ENCODE measurements at places on chromosomes 16 and 17.

DNA sequence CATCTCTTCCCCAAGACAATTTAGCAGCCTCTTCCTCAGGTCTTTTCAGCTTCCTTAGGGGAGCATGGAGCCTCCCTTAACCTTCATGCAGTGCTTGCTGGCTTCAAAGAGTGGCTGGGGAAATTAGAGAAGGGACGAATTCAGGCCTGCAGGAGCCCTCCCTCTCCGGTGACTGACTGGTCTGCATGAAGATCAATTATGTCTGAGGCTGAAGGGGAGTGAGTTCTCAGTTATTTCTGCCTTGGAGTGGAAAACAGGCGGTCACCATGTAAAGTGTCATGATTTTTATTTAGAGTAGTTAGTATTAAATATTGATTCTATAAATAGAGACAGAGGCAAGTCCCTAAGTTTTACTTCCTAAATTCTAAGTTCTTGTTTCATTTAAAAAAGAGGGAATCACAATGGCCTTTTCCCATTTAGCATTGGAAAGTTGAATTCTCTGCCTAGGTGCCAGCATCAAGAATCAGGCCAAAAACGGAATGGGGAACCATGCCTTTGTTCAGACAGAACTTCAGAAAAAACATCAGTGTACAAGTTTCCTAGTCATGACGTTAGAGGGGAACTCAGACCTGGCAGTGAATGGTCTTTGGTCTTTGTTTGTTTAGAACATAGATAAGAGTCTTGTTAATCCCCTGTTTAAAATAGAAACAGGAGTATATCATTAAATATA is 4.4 kb downstream of the GABARAPL2 start:
- DNase-seq, result no peak

DNA sequence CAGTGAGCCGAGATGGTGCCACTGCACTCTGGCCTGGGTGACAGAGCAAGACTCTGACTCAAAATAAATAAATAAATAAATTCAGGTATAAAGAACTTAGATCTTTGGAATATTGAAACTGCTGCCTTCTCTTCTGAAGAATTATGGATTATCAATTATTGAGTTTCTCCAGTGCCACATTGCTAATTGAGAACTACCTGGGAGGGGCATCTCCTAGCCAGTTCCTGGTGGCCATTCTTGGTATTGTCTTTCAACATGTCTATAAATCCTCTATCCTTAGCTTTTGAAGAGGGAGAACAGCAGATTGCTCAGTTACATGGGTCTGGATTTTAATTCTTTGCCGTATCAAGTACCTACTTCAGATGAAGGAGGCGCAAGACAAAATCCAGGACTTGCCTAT is 29.2 kb downstream of the CALCOCO2 start:
- no peak for DNase-seq

GRCh38 chr17:42476411-42476810 is 17.7 kb downstream of the ATP6V0A1 start:
- no peak for DNase-seq

GRCh38 chr17:8846768-8847211 is 20.7 kb downstream of the PIK3R6 start:
- DNase-seq, result peak; percentile 13

- DNase-seq, result no peak
These were observed 2.7 kb downstream of the HBQ1 start for GRCh38 chr16:183005-183404.

GRCh38 chr17:41914358-41914766 is 4.4 kb downstream of the ACLY start:
- no peak for DNase-seq

- DNase-seq, result no peak
These were observed 705 bp upstream of the CDRT4 start for GRCh38 chr17:15468126-15468525.

DNA sequence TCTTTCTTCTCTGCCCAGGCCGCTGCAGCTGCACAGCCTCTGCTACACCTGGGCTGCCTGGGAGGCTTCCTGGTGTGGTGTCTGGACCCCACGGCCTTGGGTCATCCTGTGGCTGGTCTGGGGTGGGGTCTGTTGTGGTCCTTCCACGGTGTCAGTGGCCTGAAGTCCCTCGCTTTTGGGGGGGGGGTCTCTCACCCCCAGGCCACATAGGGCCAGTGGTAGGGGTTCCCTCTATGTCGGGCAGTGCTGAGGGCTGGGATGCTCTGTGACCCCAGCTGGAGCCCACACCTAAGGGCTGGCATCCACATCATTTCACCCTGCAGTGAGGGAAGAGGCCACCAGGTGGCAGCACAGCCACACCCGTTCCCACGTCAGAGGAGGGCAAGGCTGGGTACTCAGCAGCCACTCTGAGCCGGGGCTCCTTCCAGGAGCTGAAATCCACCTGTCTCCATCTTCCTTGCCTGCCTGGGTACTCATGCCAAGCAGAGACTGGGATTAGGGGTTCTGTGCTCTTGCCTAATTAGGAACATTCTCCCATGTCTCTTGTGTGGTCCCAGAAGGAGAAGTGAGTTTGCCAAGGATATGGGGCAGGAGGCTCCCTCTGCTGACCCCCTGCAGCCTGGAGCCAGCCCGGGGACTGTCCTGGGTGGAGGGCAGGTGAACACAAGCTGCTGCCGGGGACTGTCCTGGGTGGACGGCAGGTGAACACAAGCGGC is 13.0 kb downstream of the ENGASE start:
- DNase-seq, result peak; percentile 50

- no peak for DNase-seq
These were observed 2.2 kb downstream of the HOXB2 start for GRCh38 chr17:48542698-48543106.

DNA sequence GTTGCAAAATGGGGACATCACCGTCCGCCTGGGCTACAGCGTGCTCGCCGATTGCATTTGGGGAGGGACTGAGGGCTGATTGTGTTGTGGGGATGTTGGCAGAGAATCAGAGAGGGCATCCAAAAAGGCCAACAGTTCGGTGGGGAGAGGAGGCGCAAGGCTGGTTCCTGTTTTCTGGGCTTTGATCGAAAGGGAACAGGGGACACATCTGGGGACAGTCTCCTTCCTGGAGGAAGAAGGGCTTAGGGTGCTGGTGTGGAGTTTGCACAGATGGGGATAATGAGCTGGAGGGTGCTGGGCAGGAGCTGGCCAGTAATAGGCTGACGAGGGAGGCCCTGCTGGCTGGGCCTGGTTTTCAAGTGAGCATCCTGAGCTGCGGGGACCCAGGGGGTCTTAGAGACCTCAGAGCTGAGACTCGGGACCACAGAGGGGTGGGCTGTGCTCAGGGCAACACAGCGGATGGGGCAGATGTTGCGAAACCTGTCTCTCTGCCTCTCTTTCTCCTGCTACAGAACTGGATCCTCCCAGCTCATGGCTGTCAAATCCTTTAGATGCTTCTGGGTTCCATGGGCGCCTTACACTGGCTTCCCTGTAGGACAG is 288.7 kb downstream of the SEC14L1 start:
- DNase-seq, result no peak

DNA sequence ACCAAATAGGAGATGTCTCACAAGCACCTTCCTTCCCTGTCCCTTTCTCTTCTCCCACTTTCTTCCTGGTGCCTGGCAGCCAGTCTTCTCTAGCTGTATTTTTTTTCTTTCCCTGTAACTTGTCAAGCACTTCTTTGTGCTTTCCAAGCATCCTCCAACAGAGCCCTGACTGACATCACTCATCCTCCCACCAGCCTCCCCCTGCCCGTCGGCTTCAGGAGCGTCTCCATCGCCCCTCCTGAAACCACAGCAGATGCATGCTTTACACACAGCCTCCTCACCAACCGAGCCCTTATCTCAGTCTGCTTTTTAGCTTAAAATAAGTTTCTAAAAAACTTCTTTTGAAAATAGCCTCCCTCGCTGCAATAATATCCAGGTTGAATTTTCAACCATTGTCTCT is 268.7 kb upstream of the CDH5 start:
- no peak for DNase-seq

GRCh38 chr17:76076765-76077583 is 2.0 kb upstream of the ZACN start:
- DNase-seq, result no peak

DNA sequence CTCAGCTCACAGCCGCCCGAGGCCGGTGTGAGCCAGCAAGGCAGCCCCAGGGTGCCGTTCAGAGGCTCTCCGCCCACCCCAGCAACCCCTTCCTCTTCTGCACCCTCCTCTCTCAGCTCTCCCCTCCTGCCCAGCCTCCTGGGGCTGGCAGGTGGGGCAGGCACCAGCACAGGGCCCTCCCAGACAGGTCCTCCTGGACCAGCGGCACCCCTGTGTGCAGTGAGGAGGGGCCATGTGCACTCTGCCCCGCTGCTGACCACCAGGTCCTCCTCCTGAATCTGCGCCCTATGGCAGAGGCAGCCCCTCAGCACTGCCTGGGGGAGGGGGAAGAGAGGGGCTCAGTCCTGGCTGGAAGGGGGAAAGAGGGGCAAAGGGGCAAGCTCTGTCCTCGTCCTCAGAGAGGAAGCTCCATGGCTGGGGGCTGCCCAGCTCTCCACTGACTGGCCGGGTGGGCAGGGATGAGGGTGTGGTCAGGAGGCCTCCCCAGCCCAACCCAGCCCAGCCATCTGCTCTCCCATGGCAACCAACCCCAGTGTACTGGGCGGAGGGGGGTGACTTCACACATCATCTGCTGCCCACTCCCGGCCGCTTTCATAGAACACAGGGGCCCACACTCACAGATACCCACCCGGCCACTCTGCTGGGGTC is 5.4 kb upstream of the BCAR1 start:
- DNase-seq, result peak; percentile 73

DNA sequence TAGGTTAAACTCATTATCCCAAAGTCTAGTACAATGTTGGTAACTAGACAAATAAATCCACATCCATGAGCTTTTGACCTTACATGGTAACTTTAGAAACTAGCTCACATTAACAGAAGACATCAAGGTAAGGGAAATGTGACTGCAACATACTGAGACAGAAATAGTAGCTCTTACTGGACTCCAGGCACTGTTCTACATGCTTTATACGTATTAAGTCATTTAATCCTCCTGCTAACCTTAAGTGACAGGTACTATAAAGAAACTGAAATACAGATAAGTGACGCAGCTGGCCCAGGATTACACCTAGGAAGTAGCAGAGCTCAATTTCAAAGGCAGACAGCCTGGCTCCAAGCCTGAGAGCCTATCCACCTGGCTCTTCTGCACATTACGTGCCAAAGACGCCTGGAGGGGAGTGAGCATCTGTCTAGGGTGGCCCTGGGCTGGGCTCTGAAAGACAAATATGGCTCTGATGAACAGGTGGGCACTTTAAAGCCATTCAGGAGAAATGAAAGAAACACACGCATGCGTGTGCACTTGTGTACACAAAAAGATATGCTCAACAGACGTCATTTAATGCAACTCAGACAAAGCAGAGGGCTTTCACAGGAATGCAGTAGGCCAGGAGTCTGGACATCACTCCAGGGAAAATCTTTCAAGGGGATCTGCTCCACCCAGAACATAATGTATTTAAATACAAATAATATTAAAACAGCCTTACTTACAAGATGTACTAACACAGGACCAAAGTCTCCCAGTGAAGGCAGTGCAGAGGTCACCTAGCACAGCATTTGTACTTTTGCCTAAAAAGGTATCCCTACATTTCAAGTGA is 4.4 kb downstream of the ZC3H7A start:
- peak; percentile 98 for DNase-seq

DNA sequence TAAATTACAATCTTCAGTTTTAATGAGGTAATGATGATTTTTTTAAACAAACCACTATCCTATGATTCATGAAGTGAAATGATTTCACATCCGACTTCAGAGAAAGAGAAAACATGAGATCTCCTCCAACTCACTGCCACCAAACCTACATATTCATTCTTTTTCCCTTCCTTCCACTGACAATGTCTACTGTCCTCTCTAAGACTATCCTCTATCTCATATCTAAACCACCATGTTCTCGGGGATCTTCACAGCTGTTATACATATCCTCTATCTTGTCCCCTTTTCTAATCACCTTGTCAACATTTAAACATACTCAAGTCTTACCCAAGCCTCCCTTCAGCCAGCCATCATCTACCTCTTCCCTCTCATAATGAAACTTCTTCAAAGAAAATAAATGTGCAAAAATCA is 53.5 kb downstream of the SMURF2 start:
- no peak for DNase-seq

- peak; percentile 61 for DNase-seq
These were observed 90.2 kb downstream of the MRM1 start for GRCh38 chr17:36691606-36692005.

DNA sequence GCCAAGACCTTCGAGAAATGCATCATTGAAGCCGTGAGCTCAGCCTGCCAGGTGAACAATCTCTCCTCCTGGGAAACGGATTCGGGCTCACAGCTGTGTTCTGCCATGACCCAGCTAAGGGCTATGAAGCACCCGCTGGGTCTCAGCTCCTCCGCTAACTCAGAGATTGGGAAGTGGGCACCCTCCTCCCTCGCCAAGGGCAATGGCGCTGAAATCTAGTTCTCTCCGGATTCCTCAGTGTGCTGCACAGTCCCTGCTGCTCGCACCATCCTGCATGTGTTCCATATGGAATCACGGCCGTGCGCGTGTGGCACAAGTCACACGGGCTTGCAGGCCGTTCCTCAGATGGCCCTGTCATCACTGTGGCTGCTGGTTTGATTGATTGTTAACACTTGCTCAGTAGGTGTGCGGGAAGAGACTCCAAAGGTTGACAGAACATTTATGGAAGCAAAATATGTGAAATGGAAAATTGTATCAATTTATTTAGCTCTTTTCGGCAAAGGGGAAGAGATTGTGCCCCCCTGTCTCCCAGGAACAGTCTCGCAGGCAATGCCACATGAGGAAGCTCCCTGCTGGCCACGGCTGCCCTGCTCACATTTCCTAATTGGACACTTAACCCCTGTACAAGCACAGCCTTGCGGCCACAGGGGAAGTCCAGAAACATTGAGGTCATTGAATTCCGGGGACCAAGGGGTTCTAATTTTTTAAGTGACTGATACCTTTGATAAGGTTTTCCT is 58.8 kb downstream of the RNF213 start:
- DNase-seq, result no peak

DNA sequence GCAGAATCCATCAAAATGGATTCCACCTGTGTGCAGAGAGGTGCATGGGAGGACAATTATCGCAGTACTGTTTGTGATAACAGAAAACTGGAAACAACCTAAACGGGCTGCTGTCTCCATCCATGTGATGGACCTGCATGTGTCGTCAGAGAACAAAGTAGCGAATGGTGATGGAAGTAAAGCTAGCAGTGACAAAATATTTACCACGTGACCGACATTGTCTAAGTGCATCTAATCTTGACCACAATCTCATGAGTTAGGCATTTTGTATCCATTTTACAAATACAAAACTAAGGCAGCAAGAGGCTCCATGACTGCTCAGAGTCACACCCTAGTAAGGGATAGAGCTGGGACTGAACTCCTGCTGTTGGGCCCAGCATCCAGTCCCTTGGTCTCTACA is 187.3 kb downstream of the LGALS9B start:
- no peak for DNase-seq

GRCh38 chr16:56163938-56164337 is 27.4 kb upstream of the GNAO1 start:
- no peak for DNase-seq

DNA sequence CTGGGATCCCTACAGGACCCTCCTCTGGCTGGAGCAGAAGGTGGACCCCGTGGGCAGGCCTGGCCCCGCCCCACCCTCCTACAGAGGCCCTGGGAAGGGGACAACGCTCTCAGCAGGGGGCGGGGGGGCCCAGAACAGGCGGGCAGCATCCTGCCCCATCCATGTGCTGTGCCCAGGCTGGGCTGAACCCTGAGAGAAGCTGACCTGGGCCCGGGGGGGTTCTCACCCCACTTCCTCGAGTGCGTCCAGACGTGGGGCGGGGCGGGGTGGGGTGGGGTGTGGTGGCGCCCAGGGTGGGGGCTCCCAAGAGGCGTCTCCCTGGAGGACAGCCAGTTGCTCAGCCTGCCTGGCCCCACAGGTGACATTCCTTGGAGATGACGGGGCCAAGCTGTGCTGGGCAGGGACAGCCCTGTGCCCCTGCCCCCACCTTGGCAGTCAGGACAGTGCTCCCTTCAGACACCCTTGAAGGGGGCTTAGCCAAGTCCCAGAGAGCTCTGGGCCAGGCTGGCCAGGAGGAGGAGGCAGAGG is 390 bp upstream of the UNC13D start:
- DNase-seq, result no peak
